Subcutaneous adipose tissue (tissue), 4 donors: ENCODE measurements at places on chromosomes 2 and 18. TPM values are rescaled to one million over a fixed set of nuclear protein-coding genes. Genes with fewer than 3 reads are reported as not detected.

The IL36RN gene
- not detected for total RNA-seq

The RAB1A gene
- total RNA-seq: 91.2 TPM

The GPBAR1 gene
- 19.7 TPM for total RNA-seq

The HOXD4 gene
- 1.5 TPM for total RNA-seq

The CTLA4 gene
- total RNA-seq: 0.88 TPM

The IL1A gene
- total RNA-seq: not detected

The ESPNL gene
- not detected for total RNA-seq

The BCL11A gene
- total RNA-seq: 0.44 TPM

The ZRANB3 gene
- total RNA-seq: 2.4 TPM

The BMP10 gene
- not detected for total RNA-seq

The DNAH7 gene
- total RNA-seq: 0.82 TPM

The ANKRD30B gene
- total RNA-seq: 0.49 TPM

The ADD2 gene
- 0.75 TPM for total RNA-seq

The FBLN7 gene
- total RNA-seq: 6.6 TPM

The REG1B gene
- not detected for total RNA-seq

The THUMPD2 gene
- 6.2 TPM for total RNA-seq

The C1GALT1C1L gene
- total RNA-seq: 1.4 TPM

The GPR148 gene
- not detected for total RNA-seq

The HOXD9 gene
- 1.9 TPM for total RNA-seq

The MYOM1 gene
- 3.7 TPM for total RNA-seq

The CD207 gene
- not detected for total RNA-seq

The PNKD gene
- total RNA-seq: 50.4 TPM
